Fibroblast of skin of right biceps (primary cell): ENCODE measurements at places on chromosomes 12 and 14.

DNA sequence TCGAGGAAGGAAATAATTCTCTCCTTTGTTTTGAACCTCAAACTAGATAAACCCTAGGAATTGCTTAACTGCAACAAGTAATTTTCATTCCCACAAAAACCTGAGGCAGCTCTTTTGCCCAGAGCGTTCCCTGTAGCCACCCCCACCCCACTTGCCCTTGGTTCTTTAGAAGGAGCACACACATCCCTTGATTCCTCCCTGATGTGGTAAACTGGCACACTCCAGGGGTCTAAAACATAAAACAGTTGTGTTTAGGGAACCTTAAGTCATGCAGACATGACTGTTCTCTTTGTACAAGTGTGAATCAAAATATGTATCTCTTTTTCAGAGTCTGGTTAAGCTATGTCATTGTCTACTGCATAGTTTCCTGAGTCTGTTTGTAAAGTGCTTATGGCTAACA lies 14.0 kb downstream of the MAPK1IP1L start:
- no peak for DNase-seq

DNA sequence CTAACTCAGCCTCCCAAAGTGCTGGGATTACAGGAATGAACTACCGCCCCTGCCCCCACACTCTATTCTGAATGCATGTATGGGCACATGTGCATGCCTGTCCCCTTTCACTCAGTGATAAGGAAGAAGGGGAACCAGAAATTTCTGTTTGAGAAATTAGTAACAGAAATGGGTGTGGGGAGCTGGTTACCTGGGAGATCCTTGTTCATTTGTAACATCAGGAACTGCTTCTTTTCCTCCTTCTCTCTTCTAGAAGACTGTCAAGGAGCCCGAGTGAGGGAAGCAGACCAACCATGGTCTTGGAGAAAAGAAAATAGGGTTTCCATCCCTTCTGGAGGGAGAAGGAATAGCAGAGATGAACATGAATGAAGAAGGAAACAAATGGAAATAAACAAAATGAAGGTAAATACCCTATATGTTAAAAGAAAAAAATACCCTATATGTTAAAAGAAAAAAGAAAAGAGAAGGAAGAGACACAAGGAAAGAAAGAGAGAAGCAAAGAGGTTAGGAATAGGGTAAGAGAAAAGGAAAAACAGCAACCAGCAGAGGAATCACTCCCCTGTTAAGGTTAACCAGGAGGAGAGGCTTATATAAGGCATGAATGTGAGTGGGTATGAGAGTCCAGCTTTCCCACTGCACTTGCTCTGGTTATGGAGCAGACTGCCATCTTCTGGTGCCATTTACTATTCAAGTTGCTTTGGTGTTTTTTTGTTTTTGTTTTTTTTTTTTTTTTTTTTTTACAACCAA lies 3.3 kb downstream of the PPP1R3E start:
- peak; percentile 41 for DNase-seq

DNA sequence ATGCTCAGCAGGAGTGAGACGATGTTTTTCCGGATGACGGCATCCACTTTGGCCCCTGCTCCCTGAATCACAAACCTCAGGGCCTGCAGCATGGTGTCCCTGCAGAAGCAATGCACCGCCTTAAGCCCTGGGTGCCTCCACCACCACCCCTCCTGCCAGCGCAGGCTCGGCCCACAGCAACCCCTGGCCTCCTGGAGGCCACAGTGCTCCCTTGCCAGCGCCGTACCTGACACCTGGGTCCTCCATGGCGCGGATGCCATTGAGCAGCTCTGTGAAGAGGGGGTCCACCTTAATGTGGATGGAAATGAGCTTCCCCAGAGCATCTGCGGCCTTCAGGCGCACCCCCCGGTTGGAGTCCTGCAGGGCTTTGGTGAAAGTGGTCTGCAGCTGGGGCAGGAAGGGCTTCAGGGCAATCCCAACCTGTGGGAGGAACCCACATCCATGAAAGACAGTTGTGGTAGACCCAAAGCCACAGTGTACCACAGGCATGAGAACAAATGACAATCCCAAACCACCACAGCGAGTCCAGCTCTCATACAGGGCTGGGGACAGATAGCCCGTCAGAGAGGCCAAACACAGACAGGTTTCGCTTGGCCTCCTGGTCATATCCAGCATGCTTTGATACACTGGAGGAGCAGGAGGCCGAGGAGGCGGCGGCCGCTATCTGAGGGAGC lies 17.9 kb upstream of the RAB35 start:
- no peak for DNase-seq

- no peak for DNase-seq
These were observed 7.8 kb downstream of the KMT5A start for GRCh38 chr12:123391546-123392343.

- no peak for DNase-seq
These were observed 20.7 kb downstream of the NTF3 start for GRCh38 chr12:5452569-5452968.

DNA sequence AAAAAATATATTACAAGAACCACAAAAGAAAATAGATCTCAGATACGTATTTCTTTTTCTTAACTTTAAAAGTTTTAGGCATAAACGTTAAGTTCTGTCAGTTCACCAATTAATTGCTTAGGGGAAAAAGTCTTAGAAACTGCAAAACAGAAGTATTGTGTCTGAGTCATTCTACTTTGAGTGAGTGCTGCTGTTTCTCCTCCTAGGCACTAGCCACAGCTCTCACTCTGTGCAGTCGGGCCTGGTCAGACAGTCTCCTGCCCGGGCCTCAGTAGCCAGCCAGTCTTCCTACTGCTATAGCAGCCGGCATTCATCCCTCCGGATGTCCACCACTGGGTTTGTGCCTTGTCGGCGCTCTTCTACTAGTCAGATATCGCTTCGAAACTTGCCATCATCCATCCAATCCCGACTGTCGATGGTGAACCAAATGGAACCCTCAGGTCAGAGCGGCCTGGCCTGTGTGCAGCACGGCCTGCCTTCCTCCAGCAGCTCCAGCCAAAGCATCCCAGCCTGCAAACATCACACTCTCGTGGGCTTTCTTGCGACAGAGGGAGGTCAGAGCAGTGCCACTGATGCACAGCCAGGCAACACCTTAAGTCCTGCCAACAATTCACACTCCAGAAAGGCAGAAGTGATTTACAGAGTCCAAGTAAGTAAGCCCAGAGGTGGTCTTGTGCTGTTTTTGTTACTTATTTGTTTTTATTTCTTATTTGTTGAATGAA lies 201.3 kb downstream of the PCNX1 start:
- DNase-seq, result no peak

GRCh38 chr14:36529062-36529461 lies 9.0 kb upstream of the NKX2-1 start:
- no peak for DNase-seq

- DNase-seq, result no peak
These were observed 84.7 kb downstream of the ACSS3 start for GRCh38 chr12:81162391-81163136.

DNA sequence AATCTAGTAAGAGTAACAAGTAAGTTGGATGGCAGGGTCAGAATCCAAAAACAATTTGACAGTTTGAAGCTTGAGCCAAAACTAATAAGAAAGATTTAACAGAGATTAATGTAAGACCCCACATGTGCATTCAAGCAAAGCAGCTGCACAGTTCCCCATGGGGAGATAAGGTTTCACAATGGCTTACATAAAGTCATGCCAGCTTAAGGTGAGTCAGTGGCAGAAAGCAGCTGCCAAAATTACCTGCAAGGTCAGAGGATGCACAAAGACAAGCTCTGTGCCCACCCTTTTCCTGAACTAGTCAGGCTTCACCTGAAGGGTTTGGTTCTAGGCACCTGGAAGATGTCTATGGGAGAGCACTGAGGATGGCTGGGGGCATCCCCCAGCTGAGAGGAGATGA lies 36.6 kb upstream of the KRT77 start:
- no peak for DNase-seq

GRCh38 chr12:98418357-98419075 lies 96.9 kb upstream of the TMPO start:
- peak; percentile 99 for DNase-seq

DNA sequence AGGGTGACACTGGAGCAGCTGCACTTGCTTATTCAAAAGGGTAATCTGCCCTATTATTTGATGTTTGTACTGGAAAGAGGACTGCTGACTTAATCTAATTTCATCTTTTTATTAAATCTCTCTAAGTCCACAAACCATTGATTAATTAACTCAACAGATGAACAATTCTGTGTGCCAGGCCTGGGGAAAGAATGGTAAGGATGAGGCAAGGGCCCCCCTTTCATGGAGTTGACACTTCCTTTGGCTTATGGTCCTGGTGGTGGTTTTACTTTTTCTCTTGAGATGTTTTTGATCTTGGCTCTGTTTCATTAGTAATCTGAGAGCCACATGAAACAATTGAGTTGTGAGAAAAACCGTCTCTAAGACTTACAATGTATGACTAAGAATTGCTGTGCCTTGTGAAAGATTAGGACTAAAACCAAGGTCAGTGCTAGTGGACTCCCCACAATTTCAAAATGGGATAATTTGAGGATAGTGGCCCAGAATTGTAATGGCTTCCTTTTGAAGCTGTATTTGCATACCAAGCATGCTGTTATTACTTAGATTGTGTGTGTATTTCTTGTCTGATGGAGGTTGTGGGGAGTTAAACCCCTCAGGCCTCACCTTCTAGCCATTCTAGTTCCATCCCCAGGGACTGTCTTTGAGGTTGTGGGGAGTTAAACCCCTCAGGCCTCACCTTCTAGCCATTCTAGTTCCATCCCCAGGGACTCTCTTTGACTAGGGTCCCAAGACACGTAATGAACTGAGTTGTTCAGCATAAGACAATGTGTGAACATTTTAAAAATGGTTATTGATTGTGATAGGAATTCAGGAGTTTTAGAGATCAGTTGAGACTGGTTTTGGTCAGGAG lies 52.5 kb upstream of the EVL start:
- DNase-seq, result peak; percentile 46

DNA sequence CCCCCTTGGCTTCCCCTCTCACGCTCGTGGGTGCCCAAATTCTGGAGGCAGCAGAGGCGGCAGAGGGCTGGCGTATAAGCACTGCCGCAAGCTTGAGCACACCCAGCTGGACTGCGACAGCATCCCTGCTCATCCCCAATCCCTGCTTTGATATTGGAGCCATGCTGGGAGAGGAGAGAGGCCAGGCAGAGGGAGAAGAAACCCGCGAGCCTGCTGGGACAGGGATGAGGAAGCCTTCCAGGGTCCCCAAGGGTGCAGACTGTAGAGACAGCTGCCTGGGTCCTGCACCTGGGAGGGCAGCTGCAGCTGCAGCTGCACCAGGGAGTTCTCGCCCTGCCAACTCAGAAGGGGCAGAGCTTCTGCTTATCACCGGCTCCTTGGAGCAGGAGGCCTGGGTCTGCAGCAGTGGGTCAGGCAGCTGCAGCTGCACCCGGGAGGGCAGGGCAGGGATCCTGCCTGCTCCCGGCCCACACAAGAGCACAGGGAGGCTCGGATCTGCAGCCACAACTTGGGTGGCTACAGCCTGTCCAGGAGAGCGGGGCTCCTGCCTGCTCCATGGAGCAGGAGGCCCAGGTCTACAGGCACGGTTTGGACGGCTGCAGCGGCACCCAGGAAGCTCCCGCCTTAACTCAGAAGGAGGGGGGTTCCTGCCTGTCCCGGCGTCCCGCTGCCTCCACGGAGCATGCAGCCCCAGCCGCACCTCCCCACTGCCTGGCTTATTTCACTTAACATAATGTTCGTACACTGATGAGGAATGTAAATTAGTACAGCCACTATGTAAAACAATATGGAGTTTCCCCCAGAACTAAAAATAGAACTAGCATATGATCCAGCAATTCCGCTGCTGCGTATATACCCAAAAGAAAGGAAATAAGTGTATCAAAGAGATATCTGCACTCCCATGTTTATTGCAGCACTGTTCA lies 60.4 kb upstream of the SGPP1 start:
- peak; percentile 7 for DNase-seq

DNA sequence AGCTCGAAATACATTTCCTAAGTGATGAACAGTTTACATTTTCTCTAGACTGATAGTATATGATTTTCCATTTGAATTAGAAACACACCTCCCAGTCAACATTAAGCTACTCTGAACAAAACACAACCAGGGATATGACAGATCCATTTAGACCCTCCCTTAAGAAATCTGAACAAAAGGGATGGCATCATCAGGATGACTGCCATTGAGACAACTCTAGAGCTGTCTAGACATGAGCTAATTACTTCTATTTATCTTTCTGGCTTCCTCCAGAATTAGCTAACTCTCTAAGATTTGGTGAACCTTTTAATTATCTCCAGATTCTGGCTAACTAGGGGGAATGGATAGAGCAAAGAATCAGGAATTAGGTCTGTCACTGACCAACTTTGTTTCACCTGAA lies 92.9 kb upstream of the IGF1 start:
- DNase-seq, result peak; percentile 45

GRCh38 chr12:11578461-11578993 lies 70.9 kb upstream of the ETV6 start:
- DNase-seq, result no peak

DNA sequence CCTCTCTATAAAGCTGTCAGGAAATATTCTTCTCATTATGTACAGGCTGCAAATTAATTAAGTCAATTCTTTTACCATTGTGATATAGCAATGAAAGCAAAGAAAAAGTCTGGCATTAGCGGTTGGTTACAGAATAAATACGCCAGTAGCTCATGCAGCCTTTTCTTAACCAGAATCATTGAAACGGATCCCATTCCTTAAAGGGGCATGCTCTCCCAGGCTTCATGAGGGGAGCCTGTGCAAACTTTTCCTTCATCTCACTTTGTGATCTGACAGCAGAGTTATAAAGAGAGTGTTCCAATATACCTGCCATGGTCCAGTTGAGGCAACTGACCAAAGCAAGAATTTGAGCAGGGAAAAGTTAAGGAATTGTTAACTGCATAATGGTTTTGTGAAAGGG lies 337.7 kb downstream of the EMP1 start:
- DNase-seq, result no peak

DNA sequence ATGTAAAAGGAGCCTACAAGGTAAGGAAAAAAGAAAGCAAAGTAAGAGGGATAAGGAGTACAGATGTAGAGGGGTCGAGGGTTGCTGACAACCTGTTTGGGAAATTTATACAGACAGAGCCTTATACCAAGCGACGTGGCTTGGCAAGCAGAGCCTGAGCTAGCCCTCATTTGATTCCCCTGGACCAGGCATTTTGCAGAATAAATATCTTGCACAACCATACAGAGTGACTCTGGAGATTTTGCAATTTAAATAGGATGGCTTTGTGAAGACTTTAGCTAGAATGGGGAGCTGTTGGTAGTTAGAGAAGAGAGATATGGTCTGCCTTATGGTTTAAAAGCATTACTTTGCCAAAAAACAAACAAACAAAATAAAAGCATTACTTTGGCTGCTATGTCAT lies 11.1 kb upstream of the ANO6 start:
- DNase-seq, result no peak

GRCh38 chr14:76500480-76500879 lies 124.5 kb downstream of the ESRRB start:
- no peak for DNase-seq

DNA sequence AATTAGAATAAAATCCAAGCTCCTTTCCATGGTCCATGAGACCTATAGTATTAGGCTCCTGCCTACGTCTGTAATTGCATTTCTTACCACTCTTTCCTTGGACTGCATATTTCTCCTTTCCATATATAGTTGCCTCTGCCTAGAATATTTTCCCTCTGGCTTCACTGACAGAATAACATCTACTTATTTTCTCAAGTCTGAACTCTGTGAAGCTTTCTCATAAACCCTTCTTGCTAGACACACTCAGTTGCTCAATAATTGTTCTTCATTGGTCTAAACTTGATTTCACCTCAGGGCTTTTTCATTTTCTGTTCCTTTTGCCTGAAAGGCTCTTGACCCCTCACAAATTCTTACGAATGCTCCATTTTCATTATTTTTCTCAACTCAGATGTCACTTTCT lies 36.9 kb upstream of the KRAS start:
- DNase-seq, result no peak

- DNase-seq, result no peak
These were observed 6.1 kb upstream of the OS9 start for GRCh38 chr12:57687862-57688261.
